Activated CD4-positive, alpha-beta T cell treated with anti-CD3 and anti-CD28 coated beads for 24 hours (primary cell): ENCODE measurements at places on chromosomes 7 and 10.

DNA sequence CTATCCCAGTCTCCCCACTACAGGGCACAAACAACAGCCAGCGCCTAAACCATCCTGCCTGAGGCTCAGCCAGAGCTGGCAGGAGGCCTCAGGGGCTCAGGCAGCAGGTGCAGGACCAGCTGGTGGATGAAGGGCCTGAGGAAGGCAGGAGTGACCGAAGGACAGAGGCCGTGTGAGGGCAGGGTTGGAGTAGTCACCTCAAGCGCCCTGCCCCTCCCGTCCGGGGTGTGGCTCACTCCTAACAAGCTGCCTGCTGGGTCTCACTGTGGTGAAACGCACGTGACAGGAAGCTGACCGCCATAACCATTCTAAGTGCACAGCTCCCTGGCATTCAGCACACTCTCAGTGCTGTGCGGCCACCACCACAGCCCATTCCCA is 281.1 kb downstream of the ELFN1 start:
- DNase-seq: no peak

GRCh38 chr10:78470267-78471103 is 436.8 kb downstream of the RPS24 start:
- DNase-seq: no peak

GRCh38 chr10:126977216-126977615 is 72.0 kb downstream of the DOCK1 start:
- DNase-seq: no peak

DNA sequence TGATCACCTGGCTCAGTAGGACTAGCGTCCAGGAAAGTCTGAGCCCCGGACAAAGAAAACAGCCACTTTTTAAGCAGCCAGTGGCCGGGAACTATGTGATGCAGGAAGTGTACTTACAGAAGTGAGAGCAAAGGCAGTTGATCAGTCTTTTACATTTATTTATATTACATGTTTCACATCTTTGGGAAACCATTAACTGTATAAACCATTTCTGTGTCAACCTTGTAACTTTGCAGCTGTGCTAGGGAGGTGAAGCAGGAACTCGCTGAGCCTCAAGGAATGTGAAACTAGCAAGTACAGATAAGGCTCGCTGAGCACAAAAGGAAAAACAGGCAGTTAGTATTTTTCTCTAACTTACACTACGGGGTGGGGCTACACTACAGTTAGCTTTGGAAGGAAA is 39.9 kb upstream of the HECW1 start:
- DNase-seq: no peak
